ENCODE measurements at places on chromosomes 11 and 22.
A peak's percentile ranks its signal among the peaks of the same experiment; 100 is the strongest.

DNA sequence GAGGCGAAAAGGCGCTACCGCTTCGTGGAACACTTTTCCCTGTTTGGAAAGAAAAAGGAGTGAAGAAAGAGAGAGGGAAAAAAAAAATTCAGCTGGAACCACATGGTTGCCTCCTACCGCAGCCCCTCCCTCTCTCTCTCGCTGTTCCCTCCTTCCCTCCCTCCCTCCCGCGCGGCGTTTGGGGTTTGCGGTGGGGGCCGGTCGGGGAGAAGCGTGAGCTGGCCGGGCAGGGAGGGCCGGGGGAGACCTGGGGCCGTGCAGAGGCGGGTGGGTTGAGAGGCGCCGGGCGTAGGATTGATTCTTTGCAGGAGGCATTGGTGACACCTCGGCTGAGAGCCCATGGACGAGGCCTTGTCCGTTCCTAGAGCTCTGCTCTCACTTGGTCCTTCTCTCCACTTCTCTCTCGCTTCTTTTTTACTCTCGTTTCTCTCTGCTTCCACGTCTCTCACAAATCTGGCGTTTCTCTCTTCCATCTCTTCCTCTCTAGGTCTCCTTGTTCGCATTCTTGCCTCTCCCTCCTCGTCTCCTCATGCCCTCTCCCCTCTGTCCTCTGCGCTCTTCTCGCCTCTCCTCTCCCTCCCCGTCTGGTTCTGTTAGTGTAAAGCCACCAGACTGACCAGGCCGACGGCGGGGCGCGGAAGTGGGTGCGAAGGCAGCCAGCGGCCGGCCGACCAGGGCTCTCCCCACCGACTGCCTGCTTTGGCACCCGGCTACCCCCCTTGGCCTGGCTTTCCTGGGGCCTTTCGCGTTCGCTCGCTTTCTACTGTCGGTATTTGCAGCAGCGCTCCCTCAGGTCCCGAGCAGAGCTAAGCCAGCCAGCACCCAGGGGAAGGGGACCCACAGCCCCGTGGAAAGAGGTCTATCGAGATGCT, at the start of gene CLMP:
TSS of gene CLMP (minus strand) at position 61 of the 872 bp plus-strand sequence. CDS start 308 bp downstream, outside the sequence.
- peak; percentile 76 for DNase-seq

DNA sequence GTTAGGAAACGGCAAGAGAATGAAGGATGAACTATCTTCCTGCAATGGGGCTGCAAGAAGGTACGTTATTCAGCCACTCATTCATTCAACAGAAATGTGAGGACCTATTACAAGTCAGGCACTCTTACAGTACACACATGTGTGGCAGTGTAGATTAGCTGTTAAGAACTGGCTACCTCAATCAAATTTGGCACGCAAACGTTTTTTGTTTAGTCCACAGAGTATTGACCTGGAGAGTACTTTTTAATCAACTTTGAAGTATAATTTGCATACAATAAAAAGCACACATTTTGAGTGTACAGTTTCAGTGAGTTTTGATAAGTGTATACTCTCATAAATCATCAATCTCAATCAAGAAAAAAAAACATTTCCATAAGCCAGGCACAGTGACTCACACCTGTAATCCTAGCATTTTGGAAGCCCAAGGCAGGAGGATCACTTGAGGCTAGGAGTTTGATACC, 24.2 kb downstream of the MRTFA start:
- DNase-seq: no peak

DNA sequence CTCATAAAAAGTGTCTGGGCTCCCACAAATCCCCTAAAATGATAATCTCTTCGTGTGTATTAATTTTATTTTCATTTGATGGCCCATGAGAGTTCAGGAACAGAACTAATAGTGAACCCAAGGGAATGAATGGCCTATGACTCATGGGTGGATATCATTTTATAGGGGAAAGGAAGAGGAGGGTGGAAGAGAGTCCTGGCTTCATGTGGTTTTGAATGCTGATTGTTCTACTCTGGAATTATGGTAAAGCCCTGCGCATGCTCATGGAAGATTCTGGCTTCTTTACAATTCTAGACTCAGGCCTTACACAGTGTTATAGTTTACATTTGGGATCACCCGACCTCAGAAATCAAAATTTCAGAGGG, 35.2 kb downstream of the MAML2 start:
- peak; percentile 95 for DNase-seq

- DNase-seq: no peak
Observed at GRCh38 chr11:128462922-128463321, 124.4 kb downstream of the ETS1 start.

Data from fibroblast of upper back skin (primary cell).